ENCODE measurements at places on chromosomes 5 and 9. TPM values are rescaled to one million over a fixed set of nuclear protein-coding genes. Genes with fewer than 3 reads are reported as not detected.

DNA sequence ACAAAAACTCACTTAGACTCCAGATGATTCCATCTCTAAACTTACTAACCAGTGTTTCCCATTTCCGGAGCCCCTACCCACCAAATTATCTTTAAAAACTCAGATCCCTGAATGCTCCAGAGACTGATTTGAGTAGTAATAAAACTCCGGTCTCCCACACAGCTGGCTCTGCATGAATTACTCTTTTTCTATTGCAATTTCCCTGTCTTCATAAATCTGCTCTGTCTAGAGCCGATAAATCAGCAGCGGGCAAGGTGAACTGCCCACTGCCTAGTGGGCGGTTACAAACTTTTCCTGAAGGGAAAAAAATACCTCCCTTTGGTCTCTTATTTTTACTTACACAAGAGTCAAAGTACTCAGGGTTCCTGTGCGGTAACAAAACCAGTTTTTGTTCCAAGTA, 624.4 kb upstream of the RORB start:
- DNase-seq: no peak
- H3K27me3 ChIP-seq: no peaks in the 10 kb centered on the region
- H3K4me3 ChIP-seq: no peak overlapping the region
- no peaks in the 10 kb centered on the region for H3K36me3 ChIP-seq
- no peak overlapping the region for H3K27ac ChIP-seq
- H3K4me1 ChIP-seq: no peaks in the 10 kb centered on the region

GRCh38 chr5:139358064-139358463, 16.4 kb downstream of the PAIP2 start:
- H3K4me3 ChIP-seq: no peak overlapping the region
- H3K27ac ChIP-seq: no peak overlapping the region
- no peaks in the 10 kb centered on the region for H3K36me3 ChIP-seq
- H3K4me1 ChIP-seq: no peaks in the 10 kb centered on the region
- H3K27me3 ChIP-seq: no peaks in the 10 kb centered on the region

The CCL19 gene
- total RNA-seq: 39.7 TPM

The ASS1 gene
- 52.0 TPM for total RNA-seq

The NMUR2 gene
- not detected for total RNA-seq
